Keratinocyte (primary cell): ENCODE measurements at places on chromosomes 5 and 9.

- DNase-seq = no peak
Measured at GRCh38 chr9:112118009-112118408, 57.1 kb downstream of the SUSD1 start.

DNA sequence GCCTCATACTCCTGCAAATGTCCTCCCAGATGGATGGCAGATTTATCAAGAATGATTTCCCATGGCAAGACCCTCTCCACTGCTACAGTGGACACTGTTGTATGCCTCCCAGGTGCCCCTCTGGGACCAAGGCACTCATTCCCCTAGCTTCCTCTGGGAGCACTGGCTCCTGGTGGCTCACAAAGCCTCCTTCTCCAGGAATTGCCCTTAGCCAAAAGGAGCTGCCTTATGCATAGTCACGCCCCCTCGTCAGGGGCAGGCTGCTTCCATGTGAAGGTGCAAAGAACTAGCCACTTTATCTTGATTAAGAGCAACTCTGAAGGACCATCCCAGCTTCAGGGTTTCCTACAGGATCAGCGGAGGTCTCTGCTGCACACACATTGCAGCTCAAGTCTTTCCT is 358.1 kb downstream of the CDK5RAP2 start:
- DNase-seq = no peak

DNA sequence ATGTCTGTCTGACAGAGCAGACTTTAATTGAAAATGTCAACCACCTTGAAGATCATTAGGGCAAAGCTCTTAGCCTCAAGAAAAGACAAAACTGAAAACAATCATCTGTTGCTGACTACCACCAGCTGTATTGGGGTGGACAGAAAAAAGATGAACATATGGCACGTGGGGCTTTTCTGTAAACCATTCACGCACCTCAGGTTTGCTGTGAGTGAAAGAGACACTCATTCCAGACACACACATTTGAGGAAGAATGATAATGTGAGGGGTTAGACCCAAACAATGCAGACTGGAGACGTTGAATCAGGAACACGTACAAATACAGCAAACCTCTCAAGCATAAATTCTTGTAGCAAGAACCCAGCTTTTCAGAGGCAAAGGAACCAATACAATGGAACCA is 158.7 kb downstream of the EBF1 start:
- no peak for DNase-seq

- DNase-seq = no peak
Measured at GRCh38 chr5:31553863-31554262, 21.8 kb downstream of the C5orf22 start.

DNA sequence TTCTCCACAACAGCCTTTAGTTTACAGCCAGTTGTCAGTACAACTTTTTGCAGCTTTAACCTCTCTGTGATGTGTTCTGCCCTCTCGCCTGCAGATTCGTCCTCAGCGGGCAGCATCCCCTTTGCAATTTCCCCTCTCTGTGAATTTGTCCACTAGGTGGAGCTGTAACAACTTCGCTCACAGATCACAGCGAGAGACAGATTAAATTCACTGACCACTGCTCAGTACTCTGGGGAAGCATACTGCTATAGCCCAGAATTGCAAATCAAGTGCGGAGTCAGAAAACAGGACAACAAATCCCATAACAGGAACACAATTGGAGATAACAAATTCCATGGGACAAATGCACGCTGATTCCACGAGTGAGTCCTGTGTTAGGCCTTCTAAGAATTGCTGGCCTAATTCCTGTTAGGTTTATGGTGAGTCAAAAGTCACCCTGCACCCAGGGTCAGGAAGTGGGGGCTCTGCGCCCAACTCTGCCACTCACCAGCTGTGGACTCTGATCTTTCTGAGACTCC is 2124.9 kb downstream of the MAT2B start:
- DNase-seq = no peak

DNA sequence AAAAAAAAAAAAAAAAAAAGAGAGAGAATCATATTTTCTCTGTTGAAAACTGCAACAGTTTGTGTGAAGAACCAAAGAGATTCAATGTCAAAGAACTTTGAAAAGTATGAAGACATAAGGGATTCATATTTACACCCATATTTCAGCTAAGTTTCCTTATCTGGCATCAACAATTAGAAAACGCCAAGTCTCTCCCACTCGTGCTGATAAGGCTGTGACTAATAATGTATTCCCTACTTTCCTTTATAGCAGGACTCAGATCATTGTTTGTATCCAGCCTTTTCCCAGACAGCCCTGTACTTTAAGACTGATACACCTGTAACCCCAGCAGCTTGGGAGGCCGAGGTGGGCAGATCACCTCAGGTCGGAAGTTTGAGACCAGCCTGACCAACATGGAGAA is 54.1 kb upstream of the STK32A start:
- no peak for DNase-seq

- DNase-seq = no peak
Measured at GRCh38 chr9:136119061-136119882, 597 bp upstream of the TMEM250 start.

- DNase-seq = no peak
Measured at GRCh38 chr9:81848472-81848871, 79.8 kb upstream of the SPATA31D4 start.

DNA sequence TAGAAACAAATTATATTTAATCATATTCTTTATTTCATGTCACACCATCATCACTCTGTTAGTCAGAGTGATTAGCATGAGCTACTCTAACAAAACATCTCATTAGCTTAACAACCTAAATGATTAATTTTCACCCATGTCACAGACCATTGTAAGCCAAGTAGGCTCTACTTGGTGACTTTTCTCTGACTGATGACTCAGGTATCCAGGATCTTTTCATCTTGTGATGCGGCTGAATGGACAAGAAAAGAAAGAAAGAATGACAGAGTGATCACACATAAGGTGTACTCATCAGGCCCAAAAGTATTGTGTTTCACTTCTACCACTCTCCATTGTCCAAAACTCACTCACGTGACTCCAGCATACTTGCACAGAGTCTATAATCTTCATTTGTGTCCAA is 299.3 kb downstream of the ANXA1 start:
- DNase-seq = no peak
